Globus pallidus (tissue), 1 donor: ENCODE measurements at places on chromosomes 2 and 18.

- no peak for DNase-seq
Measured at GRCh38 chr2:47334356-47335136, 68.4 kb upstream of the MSH2 start.

DNA sequence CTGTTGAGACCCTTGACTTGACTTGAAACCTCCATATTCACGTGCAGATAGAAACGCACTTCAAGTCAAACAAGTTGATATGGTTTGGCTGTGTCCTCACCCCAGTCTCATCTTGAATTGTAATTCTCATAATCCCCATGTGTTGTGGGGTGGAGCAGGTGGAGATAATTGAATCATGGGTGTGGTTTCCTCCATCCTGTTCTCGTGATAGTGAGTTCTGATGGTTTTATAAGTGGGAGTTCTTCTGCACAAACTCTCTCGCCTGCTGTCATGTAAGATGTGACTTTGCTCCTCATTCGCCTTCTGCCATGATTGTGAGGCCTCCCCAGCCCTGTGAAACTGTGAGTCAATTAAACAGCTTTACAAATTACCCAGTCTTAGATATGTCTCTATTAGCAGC, 21.4 kb downstream of the SLC3A1 start:
- no peak for DNase-seq

- no peak for DNase-seq
Measured at GRCh38 chr2:84880645-84881521, at the start of gene TRABD2A. TSS of gene TRABD2A (minus strand) at chr2:84881084. CDS start at chr2:84881039, 45 bp downstream.

- DNase-seq, result no peak
Measured at GRCh38 chr2:241902357-241902991, 32.9 kb downstream of the RTP5 start.

GRCh38 chr2:128501006-128501690, 182.5 kb upstream of the HS6ST1 start:
- no peak for DNase-seq

DNA sequence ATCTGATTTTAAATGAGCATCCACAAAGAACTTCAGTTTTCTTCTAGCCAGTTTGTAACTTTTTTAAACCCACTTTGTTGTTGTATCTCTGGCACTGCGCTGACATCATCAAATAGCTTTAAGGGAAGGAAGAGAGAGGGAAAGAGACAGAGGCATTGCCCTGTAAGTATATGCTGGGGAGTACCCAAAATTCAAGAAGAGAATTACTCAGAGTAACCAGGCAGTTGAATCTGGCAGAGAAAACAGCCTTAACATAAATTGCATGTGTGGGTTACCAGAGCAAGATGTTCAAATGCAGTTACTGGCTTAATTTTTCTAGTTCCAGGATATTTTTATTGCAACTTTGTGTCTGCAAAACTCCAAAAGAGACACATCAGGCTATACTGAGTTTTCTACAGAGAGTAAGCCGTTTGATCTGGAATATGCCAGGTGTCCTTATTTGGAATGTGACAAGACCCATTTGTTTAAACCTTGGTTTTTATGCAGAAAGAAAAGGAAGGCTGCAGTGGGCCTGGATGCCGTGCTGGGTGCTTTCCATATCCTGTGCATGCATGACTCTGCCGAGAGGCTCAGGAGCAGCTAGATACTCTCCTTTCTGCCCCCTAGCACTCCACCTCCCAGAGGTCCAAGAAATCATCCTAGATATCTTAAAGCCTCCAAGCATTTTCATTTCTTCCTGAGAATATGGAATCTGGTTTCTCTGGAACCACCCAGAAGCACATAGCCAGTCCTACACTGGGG, 93.7 kb downstream of the MAPRE2 start:
- DNase-seq, result no peak

DNA sequence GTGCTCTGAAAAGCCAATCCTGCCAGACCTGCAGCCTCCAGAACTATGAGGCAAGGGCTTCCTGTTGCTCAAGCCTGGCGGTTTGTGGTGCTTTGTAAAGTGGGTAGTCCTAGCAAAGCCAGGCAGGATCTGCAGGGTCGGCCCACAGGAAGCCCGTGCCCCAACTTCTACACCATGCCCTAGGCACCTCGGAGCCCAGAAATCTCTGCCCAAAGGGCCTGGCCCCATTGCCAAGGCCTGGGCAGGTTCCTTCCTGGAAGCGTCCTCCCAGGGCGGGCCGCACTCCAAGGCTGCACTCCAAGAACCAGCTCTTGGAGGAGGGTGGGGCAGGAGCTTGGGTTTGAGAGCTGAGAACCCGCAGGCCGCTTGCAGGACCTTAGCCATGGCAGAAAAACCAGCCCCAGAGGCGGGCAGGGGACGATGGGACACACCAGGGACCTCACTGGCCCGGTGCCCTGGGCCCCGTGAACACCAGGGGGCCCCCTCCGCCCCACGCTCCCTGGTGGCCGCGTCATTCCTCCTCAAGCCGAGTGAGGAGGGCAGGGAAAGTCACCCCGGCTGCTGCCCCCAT, 37.2 kb upstream of the ID2 start:
- DNase-seq, result no peak

DNA sequence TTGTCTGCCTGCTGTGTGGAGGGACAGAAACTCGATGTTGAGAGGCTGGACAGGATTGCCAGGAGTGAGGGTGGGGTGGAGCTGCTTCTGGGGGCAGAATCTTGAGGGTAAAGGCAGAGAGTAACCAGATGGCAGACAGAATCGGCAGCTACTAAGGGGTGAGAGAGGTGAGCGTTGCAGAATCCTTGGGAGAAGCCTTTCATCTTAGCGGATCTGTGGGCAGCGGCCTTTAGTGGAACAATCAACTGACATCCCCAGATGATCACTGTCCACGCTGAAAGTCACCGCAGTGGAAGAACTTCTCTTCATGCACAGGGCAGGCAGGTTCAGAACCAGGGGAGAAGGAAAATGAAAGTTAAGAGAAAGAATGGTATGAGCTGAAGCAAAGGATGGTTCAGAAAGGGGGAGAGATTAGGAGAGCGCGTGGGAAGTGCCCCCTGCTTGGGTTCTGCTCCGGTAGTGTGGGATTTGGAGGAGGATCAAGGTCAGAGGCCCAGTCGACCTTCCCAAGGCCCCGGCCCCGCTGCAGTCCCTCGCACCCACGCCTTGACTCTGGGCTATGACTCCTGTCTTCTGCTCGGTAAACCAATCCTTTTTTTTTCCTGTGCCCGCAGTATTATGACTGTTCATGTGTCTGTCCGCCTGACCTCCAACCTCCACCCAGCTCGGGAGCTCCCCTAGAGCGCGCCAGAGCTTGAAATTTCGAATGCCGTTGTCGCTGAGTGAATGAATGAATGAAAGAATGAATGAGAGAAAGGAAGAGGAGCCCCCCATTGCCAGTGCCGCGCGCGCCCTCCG, 584 bp downstream of the BOLA3 start:
- DNase-seq, result peak; percentile 10

DNA sequence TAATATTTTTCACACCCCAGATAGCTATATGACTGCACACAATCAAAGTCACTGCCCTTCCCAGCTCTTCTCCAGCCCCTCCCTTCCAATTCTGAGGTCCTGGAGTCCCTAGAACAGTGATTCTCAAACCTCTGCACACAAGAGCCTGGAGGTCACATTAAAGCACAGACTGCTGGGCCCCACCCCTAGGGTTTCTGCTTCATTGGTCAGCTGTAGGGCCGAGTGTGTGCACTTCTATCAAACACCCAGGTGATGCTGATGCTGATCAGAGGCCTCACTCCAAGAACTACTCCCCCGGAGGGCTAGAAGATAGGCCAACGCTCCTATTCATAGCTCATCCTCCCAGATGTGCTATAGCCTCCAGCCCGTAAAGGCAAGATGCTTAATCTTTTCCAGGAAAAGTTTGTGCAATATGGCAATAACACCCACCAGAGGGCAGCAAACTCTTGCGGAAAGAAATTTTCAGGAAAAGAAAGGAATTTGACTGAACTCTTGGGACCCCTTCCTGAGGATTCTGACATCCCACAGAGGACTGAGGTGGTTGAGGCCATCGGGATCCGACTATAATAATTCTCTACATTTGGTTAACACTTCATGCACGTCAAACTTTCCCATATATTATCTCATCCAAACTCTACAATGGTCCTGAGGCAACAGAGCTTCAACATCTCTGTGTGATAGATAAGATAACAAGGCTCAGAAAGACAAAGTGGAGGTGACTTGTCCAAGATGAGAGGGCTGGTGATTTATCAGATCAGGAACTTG, 194.2 kb upstream of the PKDCC start:
- peak; percentile 58 for DNase-seq

DNA sequence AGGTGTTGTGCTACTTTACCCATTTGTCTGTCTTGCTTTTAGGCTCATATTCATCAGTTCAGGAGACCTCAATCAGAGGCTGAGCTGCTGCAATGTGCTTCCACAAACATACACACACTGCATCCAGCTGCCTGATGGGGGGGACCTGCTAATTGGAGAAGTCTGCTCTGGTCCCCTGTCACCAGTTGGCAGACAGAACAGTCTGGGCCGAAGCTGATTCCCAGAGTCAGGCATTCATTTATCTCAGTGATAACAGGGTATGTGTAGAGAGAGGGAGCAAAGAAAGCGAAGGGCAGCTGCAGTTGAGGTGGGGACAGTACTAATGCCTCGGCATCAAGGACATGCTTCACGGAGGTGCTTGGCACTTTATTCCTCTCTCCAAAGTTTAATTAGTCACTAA, 584.3 kb upstream of the PIK3C3 start:
- DNase-seq, result no peak

- DNase-seq, result no peak
Measured at GRCh38 chr2:48474574-48475298, 55.2 kb upstream of the STON1 start.

- no peak for DNase-seq
Measured at GRCh38 chr18:28399781-28400362, 222.9 kb upstream of the CDH2 start.

- no peak for DNase-seq
Measured at GRCh38 chr2:20496076-20496872, 49.4 kb downstream of the RHOB start.

- DNase-seq, result no peak
Measured at GRCh38 chr2:148306027-148306426, 285.1 kb downstream of the MBD5 start.

- no peak for DNase-seq
Measured at GRCh38 chr2:9556121-9556743, 602 bp upstream of the ADAM17 start.

DNA sequence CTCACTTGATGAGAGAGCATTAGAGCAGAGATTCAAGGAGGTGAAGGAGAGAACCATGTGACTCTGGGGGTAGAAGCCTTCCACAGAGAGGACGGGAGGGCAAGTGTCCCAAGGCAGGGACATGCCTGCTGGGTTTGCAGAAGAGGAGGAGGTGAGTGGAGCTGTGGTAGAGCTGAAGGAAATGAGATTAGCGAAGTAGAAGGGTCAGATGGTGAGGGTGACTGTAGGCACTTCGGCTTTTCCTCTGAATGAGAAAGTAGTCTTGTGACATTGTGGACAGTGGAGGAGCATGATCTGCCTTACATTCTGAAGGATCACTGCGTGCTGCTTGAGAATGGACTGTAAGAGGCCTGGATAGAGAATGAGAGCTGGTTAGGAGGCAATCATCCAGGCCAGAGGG, 126.0 kb downstream of the NXPH2 start:
- no peak for DNase-seq

DNA sequence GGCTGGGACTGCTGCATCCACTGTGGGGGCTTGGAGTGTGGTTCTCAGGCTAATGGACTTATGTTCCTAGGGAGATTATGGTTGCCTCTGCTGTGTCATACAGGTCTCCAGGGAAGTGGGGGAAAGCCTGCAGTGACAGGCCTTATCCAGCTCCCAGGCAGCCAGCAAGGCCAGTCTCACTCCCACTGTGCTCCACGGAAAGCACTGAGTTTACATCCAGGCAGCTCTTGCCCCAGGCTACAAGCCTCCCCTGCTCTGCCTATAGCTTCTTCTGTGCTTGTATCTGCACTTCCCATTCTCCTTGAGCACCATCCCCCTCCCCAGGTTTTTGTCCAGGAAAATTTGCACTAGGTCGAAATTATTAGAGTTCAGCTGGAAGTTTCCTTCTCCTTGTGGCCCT, 231.9 kb downstream of the ZRANB3 start:
- DNase-seq, result no peak

DNA sequence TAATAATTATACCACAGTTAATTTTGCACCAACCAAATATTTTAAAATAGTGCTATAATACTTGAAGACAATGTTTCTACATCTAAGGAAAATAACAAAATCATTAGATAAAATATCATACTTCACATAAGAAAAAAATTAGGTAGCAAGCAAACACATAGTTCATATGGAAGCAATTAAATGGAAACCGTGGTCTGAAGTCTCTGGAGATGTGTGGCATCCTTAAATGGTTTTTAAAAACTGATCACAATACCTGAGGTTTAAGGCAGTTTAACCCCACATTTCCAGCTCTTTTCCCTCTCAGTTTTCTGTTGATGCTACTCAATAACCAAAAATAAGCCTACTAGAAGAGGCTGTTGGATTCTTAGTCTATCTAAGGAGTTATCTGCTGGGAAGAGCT, 71.3 kb downstream of the ASXL2 start:
- no peak for DNase-seq

- DNase-seq, result no peak
Measured at GRCh38 chr2:9488583-9489547, 14.5 kb downstream of the IAH1 start.
